ENCODE measurements at places on chromosomes 12 and 14. TPM values are rescaled to one million over a fixed set of nuclear protein-coding genes. Genes with fewer than 3 reads are reported as not detected.

Gene CELA1
- total RNA-seq, result not detected

Gene KLRG1
- 0.43 TPM for total RNA-seq

Gene GZMH
- total RNA-seq, result not detected

Gene PGF
- 0.86 TPM for total RNA-seq

Gene RTL1
- not detected for total RNA-seq

Gene CPNE6
- total RNA-seq, result not detected

Gene PTGDR
- 0.32 TPM for total RNA-seq

Gene FOXN4
- not detected for total RNA-seq

Gene TAS2R9
- total RNA-seq, result not detected

Gene KRT82
- total RNA-seq, result not detected

Gene TMEM106C
- total RNA-seq, result 60.2 TPM

Gene FAM216A
- total RNA-seq, result 11.0 TPM

Gene ESRRB
- total RNA-seq, result not detected

DNA sequence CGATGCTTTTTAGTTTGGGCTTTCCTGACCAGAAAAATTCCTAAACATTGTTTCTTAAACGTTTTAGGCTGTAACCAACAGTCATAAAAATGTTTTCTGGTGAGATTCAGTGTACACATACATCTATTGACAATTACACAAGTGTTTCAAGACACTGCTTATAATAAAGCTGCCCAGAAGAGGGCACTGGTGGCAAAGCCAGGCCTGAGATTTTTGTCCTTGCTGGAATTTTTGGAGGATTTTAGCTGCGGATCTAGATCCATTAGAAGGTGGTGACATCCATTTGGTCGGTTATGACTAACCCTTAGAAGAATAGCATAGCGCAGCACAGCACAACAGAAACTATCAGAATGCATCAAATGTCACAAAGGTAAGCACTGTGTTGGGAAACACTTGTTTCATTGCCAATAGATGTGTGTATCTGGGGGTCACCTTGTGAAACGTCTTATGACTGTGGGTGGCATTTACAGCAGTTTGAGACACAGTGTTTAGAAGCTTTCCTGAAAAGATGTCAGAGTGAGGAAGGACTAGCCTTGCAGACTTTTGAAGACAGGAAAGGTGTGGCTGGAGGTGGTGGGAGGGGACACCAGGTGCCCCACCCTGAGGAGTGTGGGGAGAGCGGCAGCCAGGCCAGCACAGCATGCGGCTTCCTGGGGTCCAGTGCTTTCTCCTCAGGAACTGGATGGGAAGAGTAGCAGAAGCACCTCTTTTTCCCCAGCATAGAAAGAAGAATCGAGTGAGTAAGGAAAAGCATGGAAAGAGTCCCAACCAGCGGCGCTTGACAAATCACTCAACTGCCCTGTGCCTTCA lies 54.7 kb upstream of the FKBP4 start:
- DNase-seq, result peak; percentile 46

- DNase-seq, result no peak
These were observed 699.9 kb downstream of the C12orf50 start for GRCh38 chr12:87329076-87329863.

GRCh38 chr12:92597118-92597517 lies 105.7 kb upstream of the PLEKHG7 start:
- no peak for DNase-seq

DNA sequence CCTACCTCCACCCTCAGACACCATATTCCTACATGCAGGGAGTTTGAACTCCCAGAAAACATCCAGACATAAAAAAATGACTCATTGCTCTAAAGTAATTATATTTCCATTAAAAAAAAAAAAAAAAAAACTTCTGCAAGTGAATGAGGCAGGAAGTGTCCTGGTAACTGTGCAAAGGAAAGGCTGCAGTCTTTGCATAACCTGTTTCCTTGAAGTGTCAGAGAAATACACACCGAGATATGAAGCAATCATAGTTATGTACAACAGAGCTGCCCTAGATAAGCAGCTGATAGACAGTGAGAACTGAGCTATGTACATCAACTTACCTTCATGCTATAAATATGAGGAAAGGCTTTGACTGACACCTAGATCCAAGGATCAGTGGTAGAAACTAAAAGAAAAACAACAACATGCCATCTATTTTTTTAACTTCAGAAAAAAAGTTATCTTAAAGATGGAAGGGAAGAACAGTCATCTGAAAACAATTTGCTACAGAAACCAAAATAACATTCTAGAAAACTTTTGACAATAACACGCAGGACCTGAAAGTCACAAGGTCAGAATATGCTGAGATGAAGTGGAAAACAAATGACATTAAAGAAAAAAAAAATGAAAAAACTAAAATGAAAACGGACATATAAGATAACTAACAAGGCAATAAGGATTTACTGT lies 263.2 kb downstream of the SEC23A start:
- DNase-seq, result peak; percentile 47

DNA sequence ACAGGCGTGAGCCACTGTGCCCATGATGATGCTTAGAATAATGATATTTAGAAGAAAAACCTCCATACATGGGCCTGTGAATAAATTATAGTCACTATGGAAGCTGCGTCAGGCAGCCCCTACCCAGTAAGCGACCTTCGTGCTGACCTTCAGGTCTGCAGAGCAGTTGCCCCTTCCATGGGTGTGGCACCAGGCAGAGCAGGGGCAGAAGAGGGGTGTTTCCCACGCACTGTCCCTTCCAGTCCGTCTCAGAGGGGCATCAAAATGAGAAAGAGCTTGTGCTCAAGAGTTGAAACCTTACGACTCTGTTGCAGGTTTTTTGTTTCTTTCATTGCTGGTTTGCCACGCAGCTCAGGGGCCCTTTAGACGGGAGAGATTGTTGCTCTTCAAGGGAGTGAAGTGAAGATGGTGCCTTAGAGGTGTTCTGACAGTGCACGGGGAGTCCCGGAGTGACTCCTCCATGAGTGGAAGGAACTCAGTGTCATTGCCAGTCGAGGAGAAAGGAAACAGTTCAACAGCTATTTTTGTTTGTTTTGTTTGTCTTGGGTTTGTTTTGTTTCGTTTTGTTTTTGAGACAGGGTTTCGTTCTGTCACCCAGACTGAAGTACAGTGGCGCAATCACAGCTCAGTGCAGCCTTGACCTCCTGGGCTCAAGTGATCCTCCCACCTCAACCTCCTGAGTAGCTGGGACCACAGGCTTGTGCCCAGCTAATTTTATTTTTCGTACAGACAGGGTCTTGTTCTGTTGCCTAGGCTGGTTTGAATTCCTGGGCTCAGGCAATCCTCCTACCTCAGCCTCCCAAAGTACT lies 13.9 kb downstream of the CKB start:
- DNase-seq, result peak; percentile 58

- peak; percentile 63 for DNase-seq
These were observed 41.6 kb downstream of the AKAP6 start for GRCh38 chr14:32370714-32371113.

GRCh38 chr12:2693244-2693860 lies 101.4 kb upstream of the FKBP4 start:
- DNase-seq, result no peak

GRCh38 chr14:33714527-33715226 lies 236.2 kb downstream of the EGLN3 start:
- peak; percentile 6 for DNase-seq

GRCh38 chr12:62653740-62654139 lies 187.1 kb downstream of the MON2 start:
- no peak for DNase-seq

GRCh38 chr14:66842911-66843512 lies 335.1 kb downstream of the GPHN start:
- no peak for DNase-seq

DNA sequence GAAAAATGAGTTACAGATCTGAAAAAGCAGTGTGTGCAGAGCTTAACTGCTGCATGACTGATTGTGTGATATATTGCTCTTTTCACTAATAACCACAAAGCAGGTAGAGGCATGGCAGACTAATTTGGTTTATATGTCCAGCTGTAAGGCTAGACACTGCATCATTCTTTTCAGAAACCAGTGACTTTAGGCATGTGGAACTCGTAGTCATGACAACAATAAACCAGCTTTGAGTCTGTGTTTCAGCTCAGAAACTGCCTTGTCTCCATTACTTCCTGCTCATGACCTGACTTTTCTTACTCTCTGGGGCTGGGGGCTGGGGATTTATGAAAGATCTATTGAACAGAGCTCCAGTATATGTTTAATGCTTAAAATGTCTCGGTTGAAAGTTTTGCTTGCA lies 146.8 kb upstream of the LRIG3 start:
- peak; percentile 52 for DNase-seq

GRCh38 chr12:130474599-130475269 lies 137.0 kb downstream of the PIWIL1 start:
- DNase-seq, result no peak

GRCh38 chr14:85852906-85853305 lies 323.0 kb downstream of the FLRT2 start:
- no peak for DNase-seq

GRCh38 chr12:16260206-16260605 lies 17.3 kb downstream of the SLC15A5 start:
- no peak for DNase-seq

DNA sequence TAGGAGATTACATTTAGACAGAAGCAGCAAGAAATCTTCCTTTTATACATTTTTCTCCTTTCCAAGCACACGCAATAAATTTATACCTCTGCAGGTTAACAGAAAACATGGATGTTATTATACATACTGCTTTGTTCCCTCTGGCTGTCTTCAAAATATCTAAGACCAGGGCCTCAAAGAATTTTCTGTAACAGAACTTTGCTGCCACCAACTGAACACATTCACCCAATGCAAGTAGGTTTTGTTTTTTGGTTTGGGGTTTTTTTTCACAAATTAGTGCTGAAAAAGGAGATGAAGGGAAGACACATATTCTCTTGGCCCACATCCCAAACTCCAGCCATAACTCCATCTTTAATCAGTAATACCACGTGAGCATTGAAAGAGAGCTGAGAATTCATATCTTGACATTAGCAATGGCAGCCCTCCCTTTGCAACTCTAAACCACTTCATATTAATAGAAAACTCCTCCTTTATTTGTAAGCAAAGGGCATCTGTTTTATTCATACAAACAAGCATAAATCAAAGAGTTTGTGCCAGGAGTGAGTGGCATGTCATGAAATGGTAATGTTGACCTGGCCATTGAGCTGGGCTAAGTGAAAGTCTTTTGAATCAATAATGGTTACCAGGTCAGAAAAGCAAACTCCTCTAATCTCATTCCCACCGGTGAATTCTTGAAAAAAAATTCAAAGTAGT lies 150.8 kb upstream of the FSCB start:
- DNase-seq, result peak; percentile 14

- no peak for DNase-seq
These were observed 137.3 kb downstream of the ETV6 start for GRCh38 chr12:11786638-11787365.

DNA sequence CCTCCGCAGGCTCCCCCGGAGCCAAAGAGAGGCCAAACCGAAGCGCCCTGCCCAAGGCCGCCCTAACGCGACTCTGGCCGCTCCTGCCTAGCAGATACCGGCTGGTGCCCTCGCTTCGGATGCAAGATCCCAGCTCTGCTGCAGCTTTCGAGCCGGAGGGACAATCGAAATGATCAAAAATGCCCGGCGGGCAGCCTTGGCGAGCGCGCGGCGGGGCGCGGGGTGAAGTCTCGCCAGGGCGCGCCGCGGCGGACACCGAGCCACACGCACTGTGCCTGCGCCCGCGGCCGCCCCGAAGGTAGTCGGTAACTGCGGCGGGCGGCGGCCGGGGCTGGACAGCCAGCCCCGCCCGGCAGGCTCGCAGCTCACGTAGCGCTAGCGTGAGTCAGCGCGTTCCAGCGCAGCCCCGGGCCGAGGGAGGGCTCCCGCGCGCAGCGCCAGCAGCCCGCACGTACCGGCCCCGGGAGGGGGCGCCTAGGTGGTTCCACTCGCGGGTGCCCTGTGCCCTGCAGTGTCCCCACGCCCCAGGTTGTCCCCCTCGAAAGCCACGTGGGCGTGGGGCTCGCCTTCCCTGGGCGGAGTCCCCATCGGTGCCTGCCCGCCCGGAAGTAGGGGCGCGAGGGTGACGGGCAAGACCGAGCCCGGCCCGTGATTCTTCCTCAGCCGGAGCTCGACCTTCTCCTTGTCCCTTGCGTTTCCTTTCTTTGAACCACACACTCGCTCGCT lies 109.2 kb upstream of the EGLN3 start:
- DNase-seq, result peak; percentile 65

GRCh38 chr12:113819495-113819894 lies 146.6 kb downstream of the RBM19 start:
- DNase-seq, result no peak

- no peak for DNase-seq
These were observed at the start of gene BATF for GRCh38 chr14:75522224-75522982. BATF (plus strand) TSS chr14:75522469; CDS start chr14:75522683, 214 bp downstream.

DNA sequence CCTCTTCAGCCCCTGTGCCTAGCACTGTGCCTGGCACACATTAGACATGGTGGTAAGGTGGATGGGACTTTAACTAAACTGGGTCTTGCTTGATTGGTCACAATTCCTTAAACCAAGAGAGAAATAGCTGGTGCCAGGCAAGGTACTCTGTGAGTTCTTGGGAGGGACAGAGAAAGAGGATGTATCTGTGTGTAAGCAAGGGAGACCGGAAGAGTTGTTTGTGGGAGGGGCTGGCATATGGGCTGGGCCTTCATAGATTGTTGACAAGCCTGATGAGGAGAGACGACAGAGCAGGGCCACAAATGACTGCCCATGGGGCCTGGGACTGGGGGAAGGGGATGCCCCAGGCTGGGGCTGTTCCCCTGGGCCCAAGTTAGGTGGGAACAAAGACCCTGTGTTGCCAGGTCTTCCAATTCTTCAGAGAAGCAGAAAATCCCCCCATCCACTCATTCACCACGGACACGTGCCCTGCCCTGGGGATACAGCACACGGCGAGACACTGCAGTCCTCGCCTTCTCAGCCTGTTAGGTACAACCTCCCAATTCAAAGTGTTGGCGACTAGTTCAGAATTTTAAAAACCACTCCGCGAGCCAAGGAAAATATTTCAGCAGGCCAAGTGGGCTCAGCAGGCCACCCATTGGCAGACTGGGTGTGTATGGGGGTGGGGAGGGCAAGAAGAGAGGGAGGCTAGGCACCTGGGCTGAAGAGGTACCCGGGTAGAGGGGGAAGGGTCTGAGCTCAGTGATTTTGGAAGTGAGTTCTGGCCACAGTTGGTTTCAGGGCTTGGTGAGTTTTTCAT lies 11.4 kb upstream of the CYP46A1 start:
- no peak for DNase-seq

- DNase-seq, result no peak
These were observed 43.8 kb upstream of the PRIMA1 start for GRCh38 chr14:93832081-93832480.

DNA sequence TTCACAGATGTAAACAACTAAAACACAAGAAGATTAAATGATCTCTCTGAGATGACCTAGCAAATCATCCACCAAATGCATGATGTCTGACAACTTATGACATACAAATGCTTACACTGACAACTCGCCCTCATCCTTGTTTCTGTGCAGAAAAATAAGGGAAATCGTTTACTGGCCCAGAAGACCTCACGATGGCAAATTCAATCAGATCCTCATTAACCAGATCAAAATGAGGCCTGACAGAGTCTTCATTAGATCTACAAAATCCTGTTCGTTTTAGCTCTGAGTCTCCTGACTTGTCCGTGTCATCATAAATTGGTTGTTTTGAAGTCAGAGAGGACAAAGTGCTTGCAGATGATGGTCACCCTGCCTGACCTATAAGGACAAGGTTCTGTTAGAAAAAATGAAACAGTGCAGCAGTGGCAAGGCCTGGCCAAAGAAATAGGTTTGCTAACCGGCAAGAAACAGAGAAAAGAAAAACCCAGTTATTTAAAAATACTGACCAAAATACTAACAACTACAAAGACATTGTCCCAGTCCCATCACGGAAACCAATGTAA lies 109.5 kb downstream of the BTG1 start:
- DNase-seq, result no peak

- no peak for DNase-seq
These were observed 394.0 kb downstream of the TMEM117 start for GRCh38 chr12:44229846-44230245.

GRCh38 chr12:24352363-24352762 lies 402.9 kb upstream of the SOX5 start:
- DNase-seq, result no peak
